ENCODE measurements at places on chromosomes 16 and 17.

- DNase-seq: no peak
Measured at GRCh38 chr16:87297918-87298631, 19.1 kb downstream of the C16orf95 start.

DNA sequence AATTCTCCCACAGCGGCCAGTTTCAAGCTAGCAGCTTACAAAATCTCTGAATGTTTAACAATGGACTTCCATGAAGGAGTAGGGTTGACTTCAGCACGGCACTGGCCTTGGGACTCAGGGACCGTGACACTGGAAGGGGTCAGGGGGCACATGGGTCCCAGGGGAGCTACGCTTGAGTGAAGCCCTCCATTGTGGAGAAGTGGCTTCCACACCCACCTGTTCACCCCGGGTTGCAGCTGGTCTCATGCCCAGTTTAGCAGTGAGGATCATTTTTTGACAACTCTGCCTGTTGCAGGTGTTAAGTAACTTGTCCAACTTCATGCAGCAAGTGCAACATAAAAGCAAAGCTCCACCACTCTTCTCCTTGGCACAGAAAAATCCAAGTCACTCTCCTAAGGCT lies 510.2 kb downstream of the CDH13 start:
- no peak for DNase-seq

DNA sequence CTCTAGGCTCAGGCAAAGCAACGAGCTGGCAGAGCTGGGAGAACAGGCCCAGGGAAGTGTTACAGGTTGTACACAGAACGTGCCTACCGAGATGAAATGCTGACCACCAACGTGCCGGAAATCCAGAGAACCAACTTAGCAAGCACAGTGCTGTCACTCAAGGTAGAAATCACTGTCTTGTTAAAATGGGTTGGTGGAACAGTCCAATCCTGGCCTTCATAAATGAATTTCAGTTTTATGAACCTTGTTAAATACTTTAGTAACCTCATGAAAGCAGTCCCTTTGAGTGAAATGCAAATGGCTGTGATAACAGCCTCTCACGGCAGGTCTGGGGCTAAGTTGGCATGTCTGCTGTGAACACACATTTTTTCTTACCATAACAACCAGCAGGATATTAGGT lies 29.0 kb downstream of the ETV4 start:
- DNase-seq: no peak

DNA sequence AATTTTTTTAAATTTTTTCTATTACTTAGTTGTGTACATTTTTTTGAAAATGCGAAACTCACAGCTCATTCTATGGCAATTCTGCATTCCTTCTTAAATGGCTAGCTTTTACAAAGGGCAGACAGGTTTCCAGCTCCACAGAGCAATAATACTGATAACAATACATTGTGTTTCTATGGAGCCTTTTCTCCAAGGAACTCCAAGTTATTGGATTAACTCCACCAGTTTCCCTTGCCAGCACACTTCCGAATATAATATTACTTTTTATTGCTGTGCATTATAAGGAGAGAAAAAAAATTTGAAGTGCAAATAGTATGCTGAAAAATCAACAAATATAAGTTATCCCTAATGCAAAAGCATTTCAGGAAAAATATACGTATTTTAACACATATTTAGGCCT lies 127.5 kb upstream of the PSMD7 start:
- no peak for DNase-seq
